Stimulated activated CD8-positive, alpha-beta memory T cell treated with anti-CD3 and anti-CD28 coated beads, Interleukin-4, amount 100 ng/mL, for 4 hours (primary cell): ENCODE measurements at places on chromosomes 2 and 18.

GRCh38 chr2:127024769-127025358 lies 82.1 kb downstream of the BIN1 start:
- DNase-seq: no peak

DNA sequence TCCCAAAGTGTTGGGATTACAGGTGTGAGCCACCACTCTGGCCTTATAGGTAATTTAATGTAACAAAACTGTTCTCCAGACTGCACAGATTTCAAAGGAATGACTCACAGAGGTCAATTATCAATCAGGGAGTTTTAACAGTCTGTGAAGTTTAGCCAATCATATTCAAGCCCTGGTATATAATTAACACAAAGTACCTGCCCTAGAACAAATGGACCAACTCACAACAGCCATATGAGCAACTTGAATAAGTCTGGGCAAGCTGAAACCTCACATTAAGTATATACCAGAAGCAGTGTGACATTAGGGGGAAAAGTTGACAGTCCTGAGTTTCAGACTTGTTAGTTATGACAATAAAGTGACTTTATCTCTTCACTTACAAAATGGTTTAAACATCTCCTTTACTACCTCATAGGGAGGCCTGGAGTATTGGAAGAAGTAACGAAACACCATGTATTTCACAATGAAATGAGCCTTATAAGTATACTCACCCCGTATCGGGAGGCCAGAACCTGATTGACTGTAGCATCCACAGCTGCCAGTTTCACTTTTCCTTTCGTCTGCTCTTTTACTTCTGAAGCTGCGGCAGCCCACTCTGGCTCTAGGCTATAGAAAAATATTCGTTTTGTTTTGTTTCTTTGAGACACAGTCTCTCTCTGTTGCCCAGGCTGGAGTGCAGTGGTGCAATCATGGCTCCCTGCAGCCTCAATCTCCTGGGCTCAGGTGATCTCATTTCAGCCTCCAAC lies 22.2 kb downstream of the PDIA6 start:
- DNase-seq: no peak

DNA sequence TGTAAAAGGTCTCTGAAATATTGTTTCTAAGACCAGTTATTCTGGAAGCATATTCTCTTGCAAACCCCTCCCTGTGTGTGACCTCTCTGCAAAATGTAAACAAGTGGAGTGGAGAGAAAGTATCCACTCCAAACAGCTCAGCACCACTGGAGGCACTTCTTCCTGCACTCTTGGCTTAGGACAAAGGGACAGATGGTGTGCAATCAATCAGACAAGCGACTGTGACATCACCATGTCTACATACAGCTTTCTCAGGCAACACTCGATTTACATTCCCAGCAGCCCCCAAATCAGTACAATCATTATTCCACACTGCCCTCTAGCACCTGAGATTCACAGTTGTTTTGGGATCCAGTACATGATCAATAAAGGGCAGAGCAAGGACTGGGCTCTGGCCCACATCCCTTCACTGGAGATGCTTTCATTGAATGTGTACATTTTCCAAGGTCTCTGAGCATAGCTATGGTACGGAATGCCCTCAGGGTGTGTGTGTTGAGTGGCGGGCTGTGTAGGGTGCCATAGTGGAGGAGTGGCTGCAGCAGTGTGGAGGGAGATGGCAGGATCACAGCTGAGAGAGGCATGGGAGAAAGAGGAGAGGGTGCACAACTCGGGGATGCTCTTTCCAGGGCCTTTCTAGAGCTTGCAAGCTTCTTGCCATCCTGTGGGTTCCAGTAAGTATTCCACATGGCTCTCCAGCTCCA lies 311.8 kb upstream of the ST6GAL2 start:
- DNase-seq: no peak

DNA sequence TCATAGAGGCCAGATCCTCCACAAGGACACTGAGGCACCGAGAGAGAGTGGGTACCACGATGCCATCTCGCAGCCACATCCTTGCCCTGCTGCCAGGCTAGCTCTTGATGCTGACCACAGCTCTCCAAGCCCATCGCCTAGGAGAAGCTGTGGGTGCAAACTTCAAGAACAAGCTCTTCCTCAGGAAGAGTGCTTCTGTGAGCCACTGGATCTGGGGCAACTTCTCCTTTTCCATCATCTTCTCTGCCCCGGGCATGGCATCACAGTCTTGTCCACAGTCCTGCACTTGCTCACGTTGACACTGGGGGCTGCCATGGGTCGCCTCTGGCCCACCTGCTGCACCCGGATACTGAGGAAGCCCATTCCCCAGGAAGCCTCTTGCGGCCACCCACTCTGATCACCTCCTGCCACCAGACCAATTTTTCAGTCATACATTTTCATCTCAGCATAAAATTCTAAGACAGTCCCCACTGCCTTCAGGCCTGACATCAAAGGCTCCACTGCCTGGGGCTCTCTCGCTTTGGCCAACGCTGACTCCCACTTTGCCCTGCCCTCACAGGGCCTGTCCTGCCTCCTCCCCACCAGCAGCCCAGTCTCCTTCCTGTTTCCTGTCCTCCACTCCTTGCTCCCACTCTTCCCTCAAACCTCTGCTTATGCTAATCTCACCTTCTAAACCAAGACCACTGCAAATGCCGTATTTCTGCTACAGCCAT lies 243.9 kb downstream of the AFF3 start:
- DNase-seq: no peak

DNA sequence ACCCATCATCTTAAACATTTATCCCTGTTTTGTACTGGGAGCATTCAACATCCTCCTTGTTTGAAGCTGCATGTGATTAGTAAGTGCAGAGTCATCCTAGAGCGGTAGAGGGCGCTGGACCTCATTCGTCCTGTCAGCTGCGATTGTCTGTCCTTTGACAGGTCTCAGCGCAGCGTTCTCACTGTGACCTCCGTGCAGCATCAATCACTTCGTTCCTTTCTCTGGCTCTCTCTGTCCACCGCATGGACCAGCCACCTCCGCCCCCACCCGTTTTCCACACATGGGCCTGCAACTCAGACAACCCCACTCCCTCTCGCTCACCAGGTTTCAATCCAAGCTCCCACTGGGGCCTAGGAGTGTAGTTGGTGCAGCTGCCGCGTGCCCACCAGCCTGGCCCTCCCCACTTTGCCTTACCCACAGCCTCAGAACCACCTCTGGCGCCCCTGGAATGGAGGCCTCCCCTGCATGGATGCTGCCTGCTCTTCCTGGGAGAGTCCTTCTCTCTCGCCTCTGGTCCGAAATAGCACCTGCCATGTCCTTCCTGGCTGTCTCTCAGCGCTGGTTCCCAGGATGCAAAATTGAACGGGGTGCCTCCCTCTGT lies 90.5 kb downstream of the NDUFA10 start:
- DNase-seq: no peak

DNA sequence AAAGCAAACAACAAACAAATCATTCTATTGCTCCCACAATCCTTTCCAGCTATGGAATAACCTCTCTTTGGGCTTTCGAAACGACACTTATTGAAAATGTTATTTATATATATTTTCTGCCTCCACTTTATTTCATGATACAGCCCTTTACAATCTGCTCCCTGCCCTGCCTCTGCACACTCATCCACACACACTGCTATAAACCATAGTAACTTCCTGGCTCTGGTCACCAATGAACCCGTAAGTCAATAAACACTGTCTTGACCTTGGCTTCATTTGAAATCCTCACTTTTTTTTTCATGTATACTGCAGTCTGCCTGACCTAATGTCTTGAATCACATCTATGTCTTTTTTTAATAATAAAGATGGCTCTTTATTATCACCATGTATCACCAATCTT lies 161.5 kb downstream of the SLC39A10 start:
- DNase-seq: no peak

DNA sequence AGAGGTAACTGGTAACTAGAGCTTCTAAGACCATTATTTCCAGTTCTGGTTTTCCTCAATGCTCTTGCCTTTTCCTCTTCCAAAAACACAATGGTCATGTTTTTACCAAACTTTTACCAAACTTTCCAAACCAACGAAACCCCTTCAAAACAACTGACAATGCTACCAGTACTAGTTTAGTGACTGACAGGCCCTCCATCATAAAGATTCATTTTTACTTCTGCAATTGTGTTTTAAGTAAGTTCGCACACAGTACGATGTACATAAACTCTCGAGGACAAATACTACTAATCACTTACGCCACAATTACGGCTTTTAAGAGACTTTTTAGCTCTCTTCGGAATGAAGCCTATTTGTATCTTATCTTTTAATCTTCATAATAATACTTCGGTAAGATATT lies 900 bp downstream of the C18orf32 start:
- DNase-seq: no peak

- no peak for DNase-seq
Measured at GRCh38 chr18:12776821-12777471, 74.1 kb downstream of the PSMG2 start.

DNA sequence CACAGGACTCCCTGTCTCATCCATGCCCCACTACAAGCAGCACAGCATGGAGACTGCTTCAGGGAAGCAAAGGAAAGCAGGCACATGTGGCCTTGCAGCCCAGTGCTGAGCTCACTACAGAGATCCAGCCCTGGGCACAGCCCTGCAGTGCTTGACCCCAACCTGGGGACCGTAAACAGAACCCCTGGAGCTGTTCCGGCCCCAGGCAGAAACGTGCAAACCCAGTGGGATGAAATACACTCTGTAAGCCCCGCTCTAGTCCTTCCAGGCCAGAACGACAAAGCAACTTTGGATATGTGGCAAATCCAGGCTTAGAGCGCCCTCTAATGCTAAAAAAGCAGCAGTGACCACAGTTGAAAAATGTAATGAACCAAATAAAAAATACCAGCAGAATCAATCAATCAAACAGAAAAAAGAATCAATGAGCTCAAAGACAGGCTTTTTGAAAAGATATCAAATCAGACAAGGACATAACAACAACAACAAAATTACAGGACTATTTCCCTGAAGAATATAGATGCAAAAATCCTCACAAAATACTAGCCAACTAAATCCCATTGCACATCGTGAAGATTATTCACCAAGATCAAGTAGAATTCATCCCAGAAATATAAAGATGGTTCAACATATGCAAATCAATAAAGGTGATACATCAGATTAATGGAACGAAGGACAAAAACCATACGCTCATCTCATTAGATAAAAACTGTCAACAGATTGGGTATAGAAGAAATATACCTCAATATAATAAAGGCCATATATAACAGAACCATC lies 45.6 kb downstream of the ZNF519 start:
- DNase-seq: no peak

DNA sequence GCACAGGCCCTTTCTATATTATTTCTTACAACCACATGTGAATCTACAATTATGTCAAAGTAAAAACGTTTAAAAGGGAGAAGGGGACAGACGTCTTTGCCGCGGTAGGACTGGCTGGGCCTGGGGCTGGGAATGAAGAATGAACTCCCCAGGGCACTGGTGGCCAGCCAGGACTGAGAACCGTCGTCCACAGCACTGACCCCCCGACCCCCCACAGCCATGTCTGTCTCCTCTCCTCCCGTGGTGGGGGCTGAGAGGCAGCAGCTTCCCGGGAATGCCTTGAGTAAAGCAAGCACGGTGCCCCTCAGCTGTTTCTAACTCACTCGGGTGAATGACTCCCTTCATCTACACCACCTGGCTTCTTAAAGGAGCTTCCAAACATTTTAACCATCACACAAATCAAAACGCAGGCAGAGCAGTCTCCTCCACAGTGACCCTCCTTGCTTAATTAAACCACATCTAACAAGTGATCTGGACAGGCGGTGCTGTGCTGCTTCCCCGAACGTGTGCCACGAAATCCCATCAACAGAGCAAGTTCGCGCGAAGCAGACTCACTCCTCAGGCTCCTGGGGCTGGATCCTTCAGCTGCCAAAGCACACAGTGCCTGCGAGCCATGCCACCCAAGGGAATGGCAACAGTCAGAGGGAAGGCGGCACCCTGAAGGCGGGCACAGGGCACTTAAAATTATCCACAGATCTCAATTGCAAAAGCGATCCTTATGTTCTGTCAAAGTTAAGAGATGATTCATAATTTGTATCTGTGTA lies 217.7 kb downstream of the EIPR1 start:
- no peak for DNase-seq

DNA sequence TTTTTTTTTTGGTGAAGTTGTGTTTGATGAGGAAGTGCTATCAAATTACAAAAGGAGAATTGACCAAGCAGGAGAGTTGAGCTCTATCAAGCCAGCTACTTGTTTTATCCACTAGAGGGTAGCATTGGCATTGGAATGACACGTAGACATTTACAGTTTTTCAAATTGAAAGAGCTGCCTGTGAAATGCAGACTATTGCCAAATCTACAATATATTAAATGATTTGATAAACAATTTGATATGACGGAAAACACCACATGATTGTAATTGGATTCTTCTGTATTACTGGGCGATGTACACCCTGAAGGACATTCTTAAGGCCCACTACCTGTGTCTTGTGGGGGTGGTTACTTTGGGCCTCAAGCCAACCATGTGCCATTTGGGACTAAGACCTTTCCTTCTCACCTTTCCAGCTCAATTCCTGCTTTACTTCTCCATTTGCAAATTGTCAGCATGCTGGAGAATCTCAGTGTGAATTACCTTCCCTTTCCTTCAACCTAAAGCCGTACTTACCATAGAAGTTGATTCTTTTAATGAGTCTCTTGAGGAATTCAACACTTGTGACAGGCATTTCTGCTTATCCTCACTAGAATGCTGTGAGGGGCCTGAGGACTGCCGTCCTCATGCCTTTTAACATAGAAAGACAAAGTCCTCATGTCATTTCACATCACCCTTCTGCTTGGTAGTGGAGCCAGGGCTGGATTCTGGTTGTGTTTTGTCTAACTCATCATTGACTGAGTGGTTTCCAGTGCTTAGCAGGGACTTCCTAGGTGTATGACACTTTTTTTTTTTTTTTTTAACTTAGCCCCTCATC lies 134.8 kb upstream of the THUMPD2 start:
- DNase-seq: no peak

GRCh38 chr2:20534913-20535801 lies 88.3 kb downstream of the RHOB start:
- no peak for DNase-seq

- DNase-seq: no peak
Measured at GRCh38 chr2:80380736-80381135, 76.2 kb upstream of the LRRTM1 start.

GRCh38 chr2:174972924-174973323 lies 32.3 kb downstream of the CHN1 start:
- DNase-seq: no peak

GRCh38 chr2:132788310-132788838 lies 118.4 kb upstream of the LYPD1 start:
- no peak for DNase-seq

GRCh38 chr2:208335-208734 lies 55.5 kb downstream of the SH3YL1 start:
- no peak for DNase-seq

DNA sequence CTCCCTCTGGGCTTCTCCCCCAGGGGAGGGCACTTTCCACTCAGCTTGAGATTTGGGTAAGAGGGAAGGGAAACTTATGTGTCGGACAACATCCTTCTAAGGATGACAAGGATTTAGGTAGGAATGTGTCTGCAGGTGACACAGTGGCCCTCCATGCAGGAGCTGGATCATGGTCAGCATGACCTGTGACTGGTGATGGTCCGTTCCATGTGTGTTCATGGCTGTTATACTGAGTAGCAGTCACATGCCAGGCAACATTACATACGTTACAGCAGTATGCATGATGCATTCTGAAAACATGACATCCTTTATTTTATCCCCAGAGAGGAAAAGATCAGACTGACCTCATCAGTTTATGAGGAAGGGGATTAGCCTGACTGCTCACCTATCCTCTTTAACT lies 192.1 kb downstream of the SEPTIN10 start:
- DNase-seq: no peak
